ENCODE measurements at places on chromosomes 1 and 21.

DNA sequence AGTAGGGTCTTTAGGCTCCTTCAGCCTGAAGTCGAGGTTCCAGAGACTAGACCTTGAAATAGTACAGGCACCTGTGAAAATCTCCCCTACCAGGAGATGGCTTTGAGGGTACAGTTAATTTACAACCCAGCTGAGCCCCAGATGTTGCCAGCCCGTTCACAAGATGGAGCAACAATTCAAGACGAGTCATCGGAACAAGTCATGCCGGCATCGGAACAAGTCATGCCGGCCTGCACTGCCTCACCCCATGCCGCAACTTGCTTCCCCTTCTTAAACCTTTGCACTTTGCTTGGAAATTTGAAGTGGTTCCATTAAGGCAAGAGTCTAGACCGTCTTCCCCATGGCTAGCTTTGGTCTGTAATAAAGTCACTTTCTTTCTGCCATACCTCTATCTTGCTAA is 16.0 kb downstream of the HHAT start:
- no peak for DNase-seq

GRCh38 chr1:236204039-236204438 is 61.7 kb downstream of the GPR137B start:
- no peak for DNase-seq

DNA sequence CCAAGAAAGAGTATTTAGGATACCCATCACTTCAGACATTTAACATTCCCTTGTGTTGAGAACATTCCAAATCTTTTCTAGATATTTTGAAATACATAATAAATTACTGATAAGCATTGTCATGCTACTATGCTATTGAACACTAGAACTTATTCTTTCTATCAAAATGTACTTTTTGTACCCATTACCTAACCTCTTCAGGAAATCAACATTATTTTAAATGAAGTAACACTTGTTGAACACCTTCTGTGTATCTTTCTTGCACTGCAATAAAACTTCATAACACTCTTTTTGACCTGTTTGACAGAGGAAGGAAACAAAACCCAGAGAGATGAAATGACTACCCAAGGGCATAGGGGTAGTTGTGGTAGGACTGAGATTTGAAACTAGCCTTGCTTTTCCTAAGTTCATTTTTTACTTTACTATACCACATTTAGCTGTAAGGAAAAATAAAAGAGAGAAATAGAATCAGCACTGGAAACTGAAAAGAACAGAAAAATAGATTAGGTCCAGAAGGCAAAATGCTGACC is 99.4 kb downstream of the UCHL5 start:
- DNase-seq = no peak

DNA sequence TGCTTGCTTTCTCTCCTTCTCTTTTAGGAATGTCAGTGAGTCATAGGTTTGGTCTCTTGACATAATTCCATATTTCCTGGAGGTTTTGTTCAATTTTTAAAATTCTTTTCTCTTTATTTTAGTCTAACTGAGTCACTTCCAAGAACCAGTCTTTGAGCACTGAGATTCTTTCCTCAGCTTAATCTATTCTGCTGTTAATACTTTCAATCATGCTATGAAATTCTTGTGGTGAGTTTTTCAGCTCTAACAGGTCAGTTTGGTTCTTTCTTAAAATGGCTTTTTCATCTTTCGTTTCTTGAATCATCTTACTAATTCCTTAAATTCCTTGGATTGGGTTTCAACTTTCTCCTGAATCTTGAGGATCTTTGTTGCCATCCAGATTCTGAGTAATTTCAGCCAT is 321.0 kb downstream of the PTBP2 start:
- no peak for DNase-seq

- no peak for DNase-seq
Measured at GRCh38 chr1:60065199-60065598, 8.4 kb downstream of the C1orf87 start.

- no peak for DNase-seq
Measured at GRCh38 chr1:27603309-27603680, 649 bp downstream of the AHDC1 start.

DNA sequence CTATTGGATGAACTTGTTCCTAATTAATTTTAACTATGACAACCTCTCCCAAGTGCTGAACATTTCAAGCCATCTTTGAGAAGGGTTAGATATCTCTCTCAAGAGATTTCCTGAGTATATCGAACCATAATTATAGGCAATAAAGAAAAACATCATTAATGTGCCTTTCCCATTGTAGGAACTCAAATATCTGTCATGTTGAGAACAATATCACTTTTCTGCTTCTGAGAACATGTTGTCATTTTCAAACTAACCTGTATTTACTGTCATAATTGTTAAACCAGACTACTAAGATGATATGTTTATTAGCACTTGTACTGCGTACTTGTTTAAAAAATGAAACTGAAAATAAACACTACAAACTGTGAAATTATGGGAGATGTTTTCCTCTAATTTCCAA is 4.3 kb downstream of the EPS15 start:
- DNase-seq = no peak

DNA sequence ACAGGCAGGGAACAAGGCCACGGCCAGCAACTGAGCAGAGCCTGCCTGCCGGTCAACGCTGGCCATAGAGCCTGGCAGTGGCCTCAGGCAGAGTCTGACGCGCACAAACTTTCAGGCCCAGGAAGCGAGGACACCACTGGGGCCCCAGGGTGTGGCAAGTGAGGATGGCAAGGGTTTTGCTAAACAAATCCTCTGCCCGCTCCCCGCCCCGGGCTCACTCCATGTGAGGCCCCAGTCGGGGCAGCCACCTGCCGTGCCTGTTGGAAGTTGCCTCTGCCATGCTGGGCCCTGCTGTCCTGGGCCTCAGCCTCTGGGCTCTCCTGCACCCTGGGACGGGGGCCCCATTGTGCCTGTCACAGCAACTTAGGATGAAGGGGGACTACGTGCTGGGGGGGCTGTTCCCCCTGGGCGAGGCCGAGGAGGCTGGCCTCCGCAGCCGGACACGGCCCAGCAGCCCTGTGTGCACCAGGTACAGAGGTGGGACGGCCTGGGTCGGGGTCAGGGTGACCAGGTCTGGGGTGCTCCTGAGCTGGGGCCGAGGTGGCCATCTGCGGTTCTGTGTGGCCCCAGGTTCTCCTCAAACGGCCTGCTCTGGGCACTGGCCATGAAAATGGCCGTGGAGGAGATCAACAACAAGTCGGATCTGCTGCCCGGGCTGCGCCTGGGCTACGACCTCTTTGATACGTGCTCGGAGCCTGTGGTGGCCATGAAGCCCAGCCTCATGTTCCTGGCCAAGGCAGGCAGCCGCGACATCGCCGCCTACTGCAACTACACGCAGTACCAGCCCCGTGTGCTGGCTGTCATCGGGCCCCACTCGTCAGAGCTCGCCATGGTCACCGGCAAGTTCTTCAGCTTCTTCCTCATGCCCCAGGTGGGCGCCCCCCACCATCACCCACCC is at the start of gene TAS1R3:
Gene TAS1R3 (plus strand): TSS at position 213 of the 898 bp plus-strand sequence. CDS start 66 bp downstream, at position 279.
- DNase-seq = no peak

DNA sequence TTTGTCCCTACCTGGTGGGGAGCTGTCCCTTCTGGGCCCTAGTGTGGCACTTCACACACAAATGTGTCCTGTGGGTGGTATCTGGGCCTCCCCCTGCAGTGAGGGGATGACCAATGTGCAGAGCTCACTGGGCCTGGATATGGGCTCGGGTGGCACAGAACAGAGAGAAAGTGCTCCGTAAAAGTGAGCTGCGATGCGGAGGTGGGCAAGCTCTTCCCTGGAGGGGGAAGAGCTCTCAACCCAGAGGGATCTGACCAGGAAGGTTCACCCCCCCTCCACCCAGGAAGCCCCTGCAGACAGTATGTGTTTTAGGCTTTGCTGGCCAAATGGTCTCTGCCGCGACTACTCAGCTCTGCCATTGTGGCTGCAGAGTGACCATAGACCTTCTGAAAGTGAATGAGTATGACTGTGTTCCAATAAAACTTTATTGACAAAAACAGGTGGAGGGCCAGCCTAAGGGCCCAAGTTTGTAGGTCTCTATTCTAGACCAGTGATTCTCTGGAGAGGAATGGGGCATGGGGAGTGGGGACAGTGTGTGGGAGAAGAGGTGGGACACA is 8.6 kb upstream of the ITGB2 start:
- DNase-seq = no peak

GRCh38 chr1:165456114-165456513 is 11.2 kb upstream of the RXRG start:
- DNase-seq = no peak

GRCh38 chr1:209539576-209539975 is 43.9 kb upstream of the CAMK1G start:
- no peak for DNase-seq

DNA sequence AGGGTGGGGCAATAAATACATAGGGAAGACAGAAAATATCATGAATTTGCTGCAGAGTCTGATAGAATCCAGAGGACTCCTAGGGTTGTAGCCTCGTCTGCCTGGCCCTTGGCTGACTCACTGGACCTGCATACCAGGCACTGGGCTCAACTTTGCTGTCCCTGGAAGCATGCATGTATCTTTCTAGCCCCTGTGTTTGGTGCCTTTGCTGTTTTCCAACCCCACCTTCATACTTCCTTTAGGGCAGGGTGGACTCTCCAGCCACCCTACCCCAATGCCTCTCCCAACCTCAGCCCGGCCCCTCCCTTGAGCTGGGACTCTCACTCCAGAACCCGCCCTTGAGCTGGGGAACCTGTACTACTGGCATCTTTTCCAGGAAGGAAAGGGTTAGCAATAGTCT is 1.2 kb downstream of the RAB25 start:
- no peak for DNase-seq

DNA sequence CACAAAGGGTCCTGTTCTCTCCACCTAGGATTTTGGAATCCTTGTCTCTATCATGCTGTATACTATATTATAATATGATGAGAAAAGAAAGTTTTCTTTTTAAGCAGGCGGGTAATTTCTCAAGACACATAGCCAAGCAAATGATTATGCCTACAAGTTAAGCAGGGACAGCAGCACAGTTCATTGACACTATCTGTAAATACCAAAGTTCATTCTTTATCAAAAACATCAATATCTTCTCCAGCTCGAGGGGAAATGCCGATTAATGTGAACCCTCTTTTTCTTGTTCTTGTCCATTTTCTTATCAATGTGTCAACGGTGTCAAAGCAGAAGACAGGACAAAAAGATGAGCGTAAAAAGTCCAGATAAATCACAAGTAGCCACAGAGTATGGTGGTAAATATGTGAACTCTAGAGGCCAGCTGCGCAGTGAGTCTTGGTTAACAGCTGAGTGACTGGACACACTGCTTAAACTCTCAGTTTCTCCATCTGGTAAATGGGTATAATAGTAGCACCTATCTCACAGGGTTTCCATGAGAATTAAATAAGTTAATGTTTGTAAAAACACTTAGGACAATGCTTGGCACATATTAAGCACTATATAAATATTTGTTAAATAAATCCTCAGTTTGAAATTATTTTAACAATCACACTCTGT is 30.9 kb downstream of the LPAR3 start:
- no peak for DNase-seq

DNA sequence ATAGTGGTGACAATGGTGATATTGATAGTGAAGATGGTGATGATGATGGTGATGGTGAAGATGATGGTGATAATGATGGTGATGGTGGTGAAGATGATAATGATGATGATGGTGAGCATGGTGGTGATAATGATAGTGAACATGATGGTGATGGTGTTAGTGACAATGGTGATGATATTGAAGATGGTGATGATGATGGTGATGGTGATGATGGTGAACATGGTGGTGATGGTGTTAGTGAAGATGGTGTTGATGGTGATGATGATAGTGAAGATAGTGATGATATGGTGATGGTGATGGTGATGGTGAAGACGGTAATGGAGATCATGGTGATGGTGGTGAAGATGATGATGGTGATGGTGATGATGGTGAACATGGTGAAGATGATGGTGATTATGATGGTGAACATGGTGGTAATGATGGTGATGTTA is 259.2 kb downstream of the MATN1 start:
- DNase-seq = no peak

- DNase-seq = no peak
Measured at GRCh38 chr1:204025917-204026707, 46.8 kb upstream of the SOX13 start.

GRCh38 chr1:58848818-58849411 is 65.1 kb upstream of the JUN start:
- peak; percentile 77 for DNase-seq

DNA sequence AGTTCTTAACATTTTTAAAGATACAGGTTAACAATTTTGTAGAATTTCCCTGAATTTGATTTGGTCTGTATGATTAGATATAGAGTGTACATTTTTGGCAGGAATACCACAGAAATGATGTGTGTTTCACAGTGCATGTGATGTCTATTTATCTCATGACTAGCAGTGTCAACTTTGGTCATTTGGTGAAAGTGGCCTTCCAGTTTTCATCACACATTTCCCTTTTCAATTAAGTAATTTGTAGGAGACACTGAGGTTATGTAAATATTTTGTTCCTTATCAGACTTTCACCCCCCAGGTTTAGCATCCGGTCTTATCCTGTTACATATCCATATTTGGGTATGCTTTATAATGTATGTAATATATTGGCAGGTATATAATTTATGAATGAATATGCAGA is 41.8 kb downstream of the MAP3K7CL start:
- DNase-seq = no peak

DNA sequence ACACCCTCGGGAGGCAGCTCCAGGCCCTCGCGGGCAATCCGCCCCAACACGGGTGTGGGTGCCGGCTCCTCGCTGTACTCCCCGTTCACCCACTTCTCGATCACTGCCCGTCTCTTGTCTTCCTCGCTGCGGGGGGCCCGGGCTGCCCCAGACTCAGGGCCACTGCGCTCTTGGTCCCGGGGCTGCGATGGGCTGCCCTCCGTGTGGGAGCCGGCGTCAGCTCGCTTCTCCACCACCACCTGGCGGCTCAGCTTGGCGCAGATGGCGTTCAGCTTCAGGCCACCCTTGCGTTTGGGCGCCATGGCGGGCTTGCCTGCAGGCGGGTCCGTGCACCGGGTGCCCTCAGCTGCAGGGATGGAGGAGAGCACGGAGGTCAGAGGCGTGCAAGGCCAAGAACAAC is 131.2 kb downstream of the CASZ1 start:
- no peak for DNase-seq

DNA sequence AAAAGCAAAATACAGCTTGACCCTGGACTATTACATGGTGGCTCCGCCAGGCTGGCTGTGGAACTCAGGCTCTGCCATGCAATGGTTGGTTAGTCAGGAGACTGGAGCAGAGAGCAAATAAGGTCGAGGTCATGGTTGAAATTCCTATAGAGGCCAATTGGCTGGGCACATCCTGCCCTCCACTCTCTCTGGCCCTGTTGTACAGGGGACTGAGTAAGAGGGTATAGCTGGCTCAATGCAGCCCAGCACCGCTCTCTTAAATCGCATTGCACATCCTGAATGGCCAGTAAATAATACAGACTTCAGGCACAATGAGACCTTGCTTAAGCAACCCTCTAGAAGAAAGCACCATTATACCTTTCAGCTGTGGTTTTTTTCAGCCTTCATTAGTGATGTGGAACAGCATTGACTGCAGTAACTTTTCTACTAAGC is 59.3 kb upstream of the PPP2R5A start:
- DNase-seq = no peak

Measured in GOT3 (cell line).